ENCODE measurements at places on chromosomes 4 and X.

- no peak for DNase-seq
Measured at GRCh38 chr4:2591189-2591588, 54.7 kb downstream of the FAM193A start.

DNA sequence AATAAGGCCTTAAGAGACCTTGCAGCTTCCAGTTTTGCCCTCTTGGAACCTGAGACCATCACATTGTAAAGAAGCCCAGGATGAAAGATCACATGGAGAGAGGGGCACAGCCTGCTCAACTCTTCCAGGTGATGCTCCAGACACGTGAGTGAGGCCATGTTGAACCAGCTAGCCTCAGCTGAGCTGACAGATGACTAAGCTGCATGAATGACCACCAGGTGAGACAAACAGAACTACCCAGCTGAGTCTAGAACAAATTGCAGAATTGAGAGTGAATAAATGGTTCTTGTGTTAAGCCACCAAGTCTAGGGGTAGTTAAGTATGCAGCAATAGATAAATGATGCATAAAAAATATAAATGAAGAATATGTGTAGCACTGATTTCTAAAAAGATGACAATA lies 16.8 kb upstream of the GPR82 start:
- no peak for DNase-seq

GRCh38 chr4:8904666-8905065 lies 33.0 kb upstream of the HMX1 start:
- DNase-seq, result peak; percentile 14

DNA sequence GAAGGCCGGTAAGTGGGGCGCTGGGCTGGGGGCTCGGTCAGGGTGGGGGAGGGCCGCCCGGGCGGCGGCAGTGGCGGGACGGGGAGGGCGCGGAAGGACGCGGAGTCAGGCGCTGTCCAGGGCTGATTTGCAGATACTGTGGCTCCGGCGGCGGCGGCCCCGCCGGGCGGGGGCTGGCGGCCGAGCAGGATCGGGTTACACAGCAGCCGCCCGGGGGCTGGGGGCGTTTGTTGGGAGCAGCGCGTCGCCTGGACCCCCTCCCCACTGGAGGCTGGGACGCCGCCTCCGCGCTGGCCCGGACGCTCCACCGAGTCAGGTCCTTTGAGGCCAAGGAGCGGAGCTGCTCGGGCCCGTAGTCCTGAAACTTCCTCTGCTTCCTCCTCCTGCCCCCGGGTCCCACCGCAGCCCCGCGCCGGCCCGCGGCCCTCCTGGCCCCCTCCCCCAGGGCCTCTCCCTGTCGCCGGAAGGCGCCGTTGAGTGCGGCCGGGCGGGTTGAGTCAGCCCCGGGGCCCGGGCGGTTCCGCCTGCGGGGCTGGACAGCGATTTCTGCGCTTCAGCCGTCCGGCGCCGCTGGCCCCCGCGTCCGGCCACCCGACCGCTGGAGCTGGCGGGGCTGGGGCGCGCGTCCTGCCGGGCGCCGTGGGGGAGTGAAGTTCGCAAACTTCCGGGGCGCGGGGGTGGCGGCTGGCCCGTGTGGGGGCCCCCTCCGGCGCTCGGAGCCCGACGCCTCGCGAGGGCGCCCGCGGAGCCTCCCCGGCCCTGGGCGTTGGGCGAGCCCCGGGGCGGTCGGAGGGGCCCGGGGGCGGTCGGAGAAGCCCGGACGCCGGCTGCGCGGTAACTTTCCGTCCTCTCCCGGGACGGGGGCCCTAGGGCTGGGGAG lies 746 bp downstream of the REST start:
- peak; percentile 82 for DNase-seq
